Globus pallidus (tissue), 1 donor: ENCODE measurements at places on chromosomes 2 and 18.
A peak's percentile ranks its signal among the peaks of the same experiment; 100 is the strongest.

GRCh38 chr18:63145166-63145850 is 174.3 kb downstream of the BCL2 start:
- no peak for DNase-seq

GRCh38 chr18:9188359-9189231 is 52.0 kb downstream of the ANKRD12 start:
- DNase-seq: no peak

DNA sequence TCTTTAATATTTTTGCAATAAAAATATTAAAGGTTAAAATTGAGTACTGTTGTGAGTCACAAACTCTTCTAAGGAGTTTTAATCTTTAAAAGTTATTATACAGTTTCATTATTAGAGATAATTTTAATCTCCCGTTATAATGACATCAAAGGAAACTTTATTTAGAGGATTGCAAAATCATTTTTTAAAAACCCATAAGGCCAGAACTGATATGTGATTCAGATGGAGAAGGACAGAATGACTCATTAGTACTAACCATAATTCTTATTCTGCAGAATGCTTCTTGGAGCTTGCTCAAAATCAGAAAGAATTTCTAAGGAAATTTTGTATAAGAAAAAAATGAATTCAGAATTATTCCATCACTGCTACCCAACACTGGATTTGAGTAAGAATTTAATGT is 12.5 kb upstream of the HNRNPLL start:
- DNase-seq: no peak

GRCh38 chr2:121810959-121811853 is 55.8 kb downstream of the TSN start:
- peak; percentile 69 for DNase-seq

DNA sequence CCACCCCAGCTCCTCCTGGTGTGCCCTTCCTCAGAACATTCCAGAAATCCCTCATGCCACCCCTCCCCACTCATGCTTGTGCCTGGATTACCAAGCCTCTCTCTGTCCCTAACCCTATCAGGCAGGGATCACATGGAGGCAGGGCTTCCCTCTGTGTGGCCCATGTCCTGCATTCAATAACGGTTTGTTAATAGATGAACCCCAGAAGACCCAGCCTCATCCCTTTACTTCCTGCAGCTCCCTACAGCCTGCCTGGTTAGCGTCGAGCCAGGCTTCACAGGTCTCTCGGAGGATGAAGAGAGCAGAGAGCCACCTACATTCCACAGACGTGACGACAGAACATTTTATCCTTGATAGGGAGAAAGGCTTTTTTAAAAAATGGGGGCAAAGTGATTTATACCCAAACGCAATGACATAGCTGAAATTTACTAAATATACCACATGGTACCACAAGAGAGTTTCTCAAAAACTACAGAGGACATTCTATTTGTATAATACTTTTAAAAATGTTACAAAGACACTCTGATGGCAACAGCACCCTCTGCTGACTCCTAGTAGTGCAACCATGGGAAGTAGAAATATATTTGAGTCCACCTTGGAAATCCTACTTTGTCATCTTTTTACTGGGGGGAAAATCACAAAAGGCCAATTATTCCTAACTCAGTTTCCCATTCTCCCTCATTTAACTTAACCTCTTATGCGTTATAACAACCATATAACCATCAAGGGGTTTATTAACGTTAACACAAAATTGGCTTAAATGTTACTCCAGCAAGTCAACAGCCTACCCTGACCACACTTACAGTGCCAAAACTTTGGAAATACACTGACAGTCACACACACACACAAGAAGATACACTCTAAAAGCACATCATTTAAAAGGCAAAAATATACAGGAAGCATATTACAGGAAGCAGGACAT is 30.7 kb downstream of the FBXO15 start:
- no peak for DNase-seq

DNA sequence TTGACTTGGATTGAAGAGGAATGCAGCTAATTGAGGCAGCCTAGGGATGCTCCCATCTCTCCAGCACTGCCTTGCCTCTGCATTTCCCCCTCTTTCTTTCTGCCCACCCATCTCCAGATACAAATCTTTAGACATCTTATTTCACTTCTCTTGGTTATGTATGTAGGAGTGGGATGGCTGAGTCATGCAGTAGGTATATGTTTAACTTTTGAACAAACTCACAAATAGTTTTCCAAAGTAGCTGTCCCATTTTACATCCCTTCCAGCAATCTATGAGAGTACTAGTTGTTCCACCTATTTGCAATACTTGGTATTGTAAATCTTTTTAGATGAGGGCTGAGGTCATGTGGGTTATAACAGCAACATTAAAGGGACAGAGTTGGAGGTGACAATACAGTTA is 329.9 kb downstream of the DYSF start:
- no peak for DNase-seq

DNA sequence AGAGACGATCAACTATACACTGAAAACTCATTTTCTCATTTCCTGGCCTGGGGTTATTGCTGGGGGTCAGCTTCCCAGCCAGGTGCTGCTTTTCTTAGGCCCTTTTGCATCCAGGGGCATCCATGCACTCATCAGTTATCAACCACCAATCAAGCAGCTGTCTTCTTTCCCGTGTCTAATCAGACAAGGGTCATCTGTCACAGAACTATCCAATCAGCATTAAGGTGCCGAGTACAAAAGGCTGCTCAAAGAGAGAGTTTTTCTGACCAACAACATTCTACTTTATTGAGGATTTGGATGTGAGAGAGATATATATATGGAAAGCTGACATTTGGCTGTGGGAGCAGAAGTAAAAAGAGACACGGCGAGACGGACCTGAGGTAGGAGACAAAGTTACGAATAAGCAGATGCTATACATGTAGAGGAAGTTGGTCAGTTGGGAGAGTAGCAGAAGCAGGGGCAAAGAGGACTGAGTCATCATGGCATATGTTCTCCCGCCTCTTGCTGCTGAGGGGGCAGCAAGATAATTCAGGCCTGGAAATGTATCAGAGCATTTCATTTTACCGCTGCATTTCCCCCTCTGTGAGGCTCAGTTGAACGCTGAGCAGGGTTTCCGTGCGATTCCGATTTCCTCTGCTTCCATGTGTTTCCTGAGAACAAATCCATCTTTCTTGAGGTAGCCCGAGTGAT is 129.3 kb downstream of the NUP35 start:
- no peak for DNase-seq

- no peak for DNase-seq
Measured at GRCh38 chr2:119408221-119408619, 23.4 kb upstream of the TMEM37 start.

- DNase-seq: no peak
Measured at GRCh38 chr18:25061395-25061794, 290.6 kb downstream of the ZNF521 start.

GRCh38 chr2:237298151-237299118 is 115.5 kb downstream of the COL6A3 start:
- DNase-seq: no peak

DNA sequence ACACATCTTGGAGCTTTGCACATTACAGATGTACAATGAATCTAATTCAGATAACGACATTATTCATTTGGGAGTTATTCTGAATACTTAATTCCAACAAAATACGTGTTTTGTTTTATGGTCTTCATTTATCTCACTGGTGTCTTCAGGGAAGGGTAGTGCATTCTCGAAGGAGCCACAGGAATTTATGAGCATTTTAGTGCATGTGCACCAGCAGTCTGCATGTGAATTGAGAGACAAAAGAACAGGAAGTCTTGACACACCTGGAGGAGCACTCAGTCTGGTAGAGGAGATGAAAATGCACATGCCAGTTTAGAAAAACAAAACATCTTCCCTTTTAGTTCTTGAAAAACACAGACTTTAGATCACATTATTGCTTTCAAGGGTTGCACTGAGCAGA is 228.7 kb downstream of the LRATD1 start:
- no peak for DNase-seq

DNA sequence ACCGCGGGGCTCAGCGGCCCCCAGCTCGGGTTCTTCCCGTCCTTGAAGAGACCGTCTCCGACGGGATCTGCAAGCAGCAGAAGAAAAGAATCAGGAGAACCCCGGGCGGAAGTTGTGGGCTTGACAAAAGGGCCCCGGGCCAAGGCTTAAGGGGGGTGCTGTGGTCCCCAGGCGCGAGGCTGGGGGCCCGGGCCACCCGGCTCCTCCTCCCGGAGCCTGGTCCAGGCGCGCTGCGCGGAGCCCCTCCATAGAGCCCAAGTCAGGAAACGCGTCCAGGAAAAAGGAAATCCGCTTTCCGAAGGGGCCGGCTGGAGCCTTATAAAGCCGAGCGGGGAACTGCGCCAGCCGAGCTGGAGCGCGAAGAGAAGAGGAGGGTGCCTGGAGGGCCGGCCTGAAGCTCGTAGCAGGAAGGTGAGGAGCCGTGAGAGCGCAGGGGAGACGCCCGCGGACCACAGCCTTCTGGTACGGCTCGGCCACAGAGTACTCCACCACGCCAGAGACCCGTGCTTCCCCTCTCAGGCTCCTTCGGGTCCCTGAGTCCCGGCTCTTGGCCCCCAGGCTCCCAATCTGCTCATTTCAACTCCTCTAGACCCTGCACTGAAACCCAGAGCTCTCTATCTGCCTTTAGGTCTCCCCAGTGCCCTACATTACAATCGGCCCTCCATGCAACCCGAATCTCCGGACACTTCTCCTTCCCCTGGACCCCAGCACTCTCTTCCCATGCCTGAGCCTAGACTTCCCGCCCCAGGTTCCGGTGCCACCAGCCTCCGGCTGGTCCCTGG is 554 bp downstream of the FEV start:
- DNase-seq: no peak

GRCh38 chr2:133262893-133263292 is 305.4 kb downstream of the NCKAP5 start:
- DNase-seq: no peak

GRCh38 chr2:150686391-150686790 is 198.9 kb upstream of the RND3 start:
- DNase-seq: no peak

DNA sequence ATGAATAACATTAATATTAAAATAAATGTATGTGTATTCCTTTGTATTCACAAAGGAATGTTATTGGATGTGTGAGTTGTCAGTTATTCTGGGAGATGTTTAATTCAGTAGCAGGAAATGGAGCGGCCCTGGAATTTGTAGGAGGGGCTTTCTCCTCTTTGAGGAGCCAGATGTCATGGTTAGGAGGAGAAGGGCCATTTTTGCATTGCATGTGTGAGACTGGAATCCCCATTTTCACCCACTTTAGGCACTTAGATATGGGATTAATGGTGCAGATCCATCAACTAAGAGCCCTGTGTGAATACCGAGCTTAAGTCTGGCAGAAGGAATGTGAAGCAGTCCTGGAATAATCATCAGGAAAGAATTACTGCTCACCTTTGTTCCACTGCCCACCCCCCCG is 439.2 kb downstream of the PARD3B start:
- DNase-seq: no peak

DNA sequence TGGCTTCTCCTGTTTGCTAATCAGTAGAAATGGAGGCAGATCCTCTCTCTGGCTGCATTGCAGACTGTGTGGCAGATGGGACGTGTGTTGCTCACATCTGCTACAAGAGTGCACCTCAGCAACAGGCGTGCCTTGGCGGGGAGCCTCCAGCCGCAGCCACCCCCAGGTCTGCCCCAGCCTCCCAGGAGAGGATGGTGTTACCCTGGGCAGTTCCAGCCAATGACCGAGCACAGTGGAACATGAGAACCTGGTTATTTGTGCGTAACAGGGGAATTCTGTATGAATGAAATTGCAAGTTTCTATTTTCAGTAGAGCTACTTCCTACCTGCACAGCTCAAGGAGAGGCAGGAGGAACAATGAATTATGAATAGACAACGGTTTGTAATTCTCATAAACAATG is 130.6 kb upstream of the CBLN2 start:
- no peak for DNase-seq

DNA sequence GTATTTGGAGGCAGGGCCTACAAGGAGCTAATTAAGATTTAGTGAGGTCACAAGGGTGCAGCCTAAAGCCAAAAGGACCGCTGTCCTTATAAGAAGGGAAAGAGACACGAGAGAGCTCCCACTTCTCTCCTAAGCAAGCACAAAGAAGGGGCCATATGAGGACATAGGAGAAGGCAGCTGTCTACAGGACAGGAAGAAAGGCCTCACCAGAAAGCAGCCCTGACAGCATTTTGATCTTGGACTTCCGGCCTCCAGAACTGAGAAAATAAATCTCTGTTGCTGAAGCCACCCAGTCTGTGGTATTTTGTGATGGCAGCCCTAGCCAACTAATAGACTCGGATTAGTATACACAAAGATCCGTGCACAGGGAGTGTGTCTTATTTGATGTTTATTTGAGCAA is 139.7 kb downstream of the B3GNT2 start:
- no peak for DNase-seq

DNA sequence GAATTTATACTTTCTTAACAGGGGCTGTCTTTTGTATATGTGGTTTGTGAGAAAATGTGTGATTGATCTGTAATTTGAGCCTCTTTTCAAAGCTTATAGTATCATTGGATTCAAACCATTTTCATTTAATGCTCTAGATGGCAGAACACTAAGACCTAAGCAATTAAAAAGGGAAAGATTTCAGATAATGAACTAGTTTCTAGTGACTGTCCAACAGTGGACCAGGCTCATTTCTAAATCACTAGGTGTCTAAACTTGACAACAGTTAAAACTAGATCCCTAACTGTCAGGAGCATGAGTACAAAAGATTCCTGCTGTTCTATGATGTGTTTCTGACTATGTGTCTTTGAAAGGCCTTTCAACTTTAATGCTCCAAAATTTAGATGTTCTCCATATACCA is 54.6 kb downstream of the ANKRD44 start:
- no peak for DNase-seq

DNA sequence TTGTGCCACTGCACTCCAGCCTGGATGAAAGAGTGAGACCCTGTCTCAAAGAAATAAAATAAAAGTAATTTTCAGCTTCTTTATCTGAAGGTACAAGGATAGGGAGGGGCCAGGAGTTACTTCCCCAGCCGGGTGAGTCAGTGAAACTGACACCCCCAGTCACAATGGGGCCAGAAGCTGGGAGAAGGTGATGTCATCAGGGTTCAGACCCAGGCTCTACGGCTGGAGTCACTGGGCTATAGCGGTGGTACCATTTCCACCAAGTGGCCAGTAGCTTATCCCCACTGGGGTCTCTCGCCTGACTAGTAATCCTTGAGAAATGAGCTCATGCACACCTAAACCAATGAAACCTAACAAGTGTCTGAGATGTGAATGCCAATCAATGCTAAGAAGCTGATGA is 107.9 kb downstream of the ALPK2 start:
- DNase-seq: no peak

GRCh38 chr2:151826737-151827157 is 1.5 kb downstream of the ARL5A start:
- DNase-seq: peak; percentile 15

GRCh38 chr18:3998698-3999333 is 456.3 kb downstream of the DLGAP1 start:
- DNase-seq: peak; percentile 31

- no peak for DNase-seq
Measured at GRCh38 chr2:127852388-127852787, 5.6 kb downstream of the POLR2D start.

DNA sequence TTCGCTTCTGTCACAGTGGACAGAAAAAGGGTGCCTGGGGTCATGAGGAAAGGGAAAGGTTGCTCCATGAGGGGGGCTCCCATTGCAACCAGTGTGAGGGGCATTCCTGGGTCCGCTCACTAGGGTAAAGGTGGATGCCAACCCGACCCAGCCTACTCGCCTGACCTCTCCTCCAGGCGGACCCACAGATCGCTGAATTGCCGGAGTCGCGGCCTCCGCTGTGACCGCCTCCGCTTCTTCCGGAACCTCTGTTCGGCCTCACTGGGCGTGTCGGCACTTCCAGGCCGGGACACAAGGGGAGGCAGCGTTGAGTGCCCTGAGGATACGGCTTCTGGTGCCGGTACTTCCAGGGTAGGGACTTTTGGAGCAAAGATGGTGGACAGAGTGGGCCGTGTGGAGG is 57.1 kb downstream of the TRABD2A start:
- DNase-seq: no peak
